ENCODE measurements at places on chromosomes 1 and 21.

GRCh38 chr1:9062021-9062471 lies 7.4 kb downstream of the SLC2A5 start:
- DNase-seq, result no peak

GRCh38 chr1:149936170-149936991 lies at the start of gene MTMR11:
Gene MTMR11 (minus strand): TSS chr1:149936879. CDS start chr1:149936647, 232 bp downstream.
- no peak for DNase-seq

GRCh38 chr21:17828223-17828622 lies 9.1 kb upstream of the C21orf91 start:
- no peak for DNase-seq

DNA sequence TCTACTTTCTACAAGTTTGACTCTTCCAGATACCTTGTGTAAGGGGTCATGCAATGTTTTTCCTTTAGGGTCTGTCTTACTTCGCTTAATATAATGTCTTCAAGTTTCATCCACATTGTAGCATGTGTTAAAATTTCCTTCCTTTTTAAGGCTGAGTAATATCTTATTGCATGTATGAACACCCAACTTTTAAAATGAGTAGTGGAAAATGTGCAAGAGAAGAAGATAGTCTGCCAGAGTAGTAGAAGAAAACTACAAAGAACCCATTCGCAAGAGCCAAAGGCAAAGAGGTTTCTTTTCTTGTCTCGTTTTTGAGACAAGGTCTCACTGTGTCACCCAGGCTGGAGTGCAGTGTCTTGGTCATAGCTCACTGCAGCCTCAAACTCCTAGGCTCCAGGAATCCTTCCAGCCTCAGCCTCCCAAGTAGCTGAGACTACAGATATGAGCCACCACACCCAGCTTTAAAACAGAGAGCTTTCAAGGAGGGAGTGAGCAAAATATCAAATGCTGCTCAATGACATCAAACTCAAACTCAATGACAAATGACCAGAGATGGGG lies 9.4 kb downstream of the IL23R start:
- no peak for DNase-seq

DNA sequence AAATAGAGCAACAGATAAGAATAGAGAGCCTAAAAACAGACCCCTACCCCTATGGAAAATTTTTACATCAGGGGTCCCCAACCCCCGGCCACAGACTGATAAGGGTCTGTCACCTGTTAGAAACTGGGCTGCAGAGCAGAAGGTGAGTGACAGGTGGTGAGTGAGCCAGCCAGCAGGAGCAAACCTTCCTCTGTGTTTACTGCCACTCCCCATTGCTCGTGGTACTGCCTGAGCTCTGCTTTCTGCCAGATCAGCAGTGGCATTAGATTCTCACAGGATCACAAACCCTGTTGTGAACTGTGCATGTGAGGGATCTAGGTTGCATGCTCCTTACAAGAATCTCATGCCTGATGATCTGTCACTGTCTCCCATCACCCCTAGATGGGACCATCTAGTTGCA lies 174.1 kb downstream of the FOXD2 start:
- DNase-seq, result no peak

- no peak for DNase-seq
Measured at GRCh38 chr1:113325022-113325421, 65.3 kb upstream of the MAGI3 start.

DNA sequence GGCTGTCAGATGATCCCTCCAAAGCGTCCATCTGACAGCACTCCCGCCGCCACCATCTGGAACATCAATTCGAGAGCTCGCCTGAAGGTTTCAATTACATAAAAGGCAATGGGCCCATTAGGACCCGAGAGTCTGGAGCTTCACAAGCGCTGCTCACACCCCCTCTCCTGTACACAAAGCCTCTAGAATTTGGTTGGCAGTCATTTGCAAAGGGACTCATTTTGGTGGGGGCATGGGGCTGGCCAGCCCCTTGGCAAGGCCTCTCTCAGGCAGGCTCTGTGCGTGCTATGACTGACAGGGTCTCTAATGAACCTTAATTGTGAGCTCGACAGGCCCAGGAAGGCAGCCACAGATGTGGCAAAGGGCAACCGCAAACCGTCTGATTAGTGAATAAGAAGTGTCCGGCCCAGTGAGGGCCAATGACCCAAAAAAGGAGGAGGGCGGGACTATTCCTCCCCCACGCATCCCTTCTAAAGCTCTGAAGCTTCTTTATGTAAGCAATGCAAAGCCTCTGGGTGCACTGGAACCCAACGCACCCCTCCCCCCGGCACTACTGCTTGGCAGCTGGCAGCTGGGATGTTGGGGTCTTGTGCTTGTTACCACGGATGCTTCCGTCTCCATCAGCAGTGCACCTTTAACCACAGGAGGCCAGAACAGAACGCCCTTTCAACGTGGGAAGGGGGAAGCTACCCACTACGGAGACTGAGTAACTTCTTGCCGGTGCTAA lies 79.4 kb downstream of the CAPZB start:
- DNase-seq, result no peak

- DNase-seq, result no peak
Measured at GRCh38 chr1:150528196-150528595, 12.6 kb downstream of the FALEC start.

GRCh38 chr1:226061841-226062557 lies 517 bp upstream of the H3-3A start:
- DNase-seq, result no peak

DNA sequence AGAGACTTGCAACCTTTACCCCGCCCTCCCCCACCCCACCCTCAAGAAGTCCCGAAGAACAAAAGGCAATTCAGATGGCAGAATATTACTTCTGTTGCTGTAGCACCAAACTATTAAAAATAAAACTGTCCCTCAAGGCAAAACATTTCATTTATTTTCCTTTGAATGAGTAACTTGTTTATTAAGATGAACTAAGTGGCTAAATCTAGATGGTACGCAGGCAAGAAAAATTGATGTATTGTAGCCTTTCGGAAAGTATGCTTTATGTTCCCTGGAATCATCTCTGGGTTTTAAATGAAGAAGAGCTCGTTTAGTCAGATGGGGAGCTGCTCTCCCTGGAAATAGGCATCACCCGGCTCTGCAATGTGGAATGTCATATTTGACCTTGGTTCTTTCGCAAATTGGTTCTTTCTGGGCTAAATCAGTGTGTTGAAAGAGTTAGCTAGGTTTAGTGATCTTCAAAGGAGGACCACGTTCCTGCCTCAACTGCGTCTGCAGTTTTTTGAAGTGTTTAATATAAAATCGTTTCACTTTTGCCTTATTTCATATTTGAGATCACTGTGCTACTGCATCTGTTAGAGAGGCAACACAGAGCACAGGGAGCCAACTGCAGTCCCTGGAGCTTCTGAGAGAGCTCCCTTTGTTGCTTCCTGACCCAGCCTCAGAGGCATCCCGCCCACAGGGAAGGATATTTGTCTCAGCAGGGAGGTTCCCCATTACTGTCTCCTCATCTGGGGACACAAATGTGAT lies 61.8 kb downstream of the KIF26B start:
- DNase-seq, result no peak

DNA sequence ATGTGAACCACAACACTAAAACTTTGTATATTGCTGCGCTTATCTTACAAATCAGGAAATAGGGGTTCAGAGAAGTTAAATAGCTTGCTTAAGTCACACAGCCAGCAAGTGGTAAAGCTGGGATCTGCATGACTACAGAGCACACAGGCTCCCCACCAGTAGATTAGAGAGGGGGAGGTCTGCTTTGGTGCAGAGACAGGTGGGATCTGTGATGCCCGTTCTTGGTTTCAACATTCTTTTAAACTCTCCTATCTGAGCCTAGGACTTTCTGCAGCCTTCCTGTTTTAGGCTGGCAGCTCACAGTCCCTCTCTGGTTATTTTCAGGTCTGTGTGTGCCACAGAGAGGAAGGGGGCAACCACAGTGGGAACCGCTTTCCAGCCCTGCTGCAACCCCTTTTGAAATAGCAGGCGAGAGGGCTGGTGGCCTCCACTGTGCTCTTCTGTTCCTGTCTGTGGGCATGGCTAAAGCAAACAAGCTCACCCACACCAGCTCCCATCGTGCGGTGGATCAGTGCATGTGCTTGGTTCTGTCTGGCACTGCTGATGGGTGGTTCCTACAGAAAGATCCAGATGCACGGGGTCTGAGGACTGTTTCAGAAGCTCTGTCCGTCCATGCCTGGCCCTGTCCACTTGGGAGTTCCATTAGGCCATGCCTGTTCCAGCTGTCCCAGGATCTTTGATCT lies 1.7 kb upstream of the IL6R start:
- DNase-seq, result no peak

- DNase-seq, result peak; percentile 75
Measured at GRCh38 chr1:165597883-165598675, 33.0 kb upstream of the MGST3 start.

DNA sequence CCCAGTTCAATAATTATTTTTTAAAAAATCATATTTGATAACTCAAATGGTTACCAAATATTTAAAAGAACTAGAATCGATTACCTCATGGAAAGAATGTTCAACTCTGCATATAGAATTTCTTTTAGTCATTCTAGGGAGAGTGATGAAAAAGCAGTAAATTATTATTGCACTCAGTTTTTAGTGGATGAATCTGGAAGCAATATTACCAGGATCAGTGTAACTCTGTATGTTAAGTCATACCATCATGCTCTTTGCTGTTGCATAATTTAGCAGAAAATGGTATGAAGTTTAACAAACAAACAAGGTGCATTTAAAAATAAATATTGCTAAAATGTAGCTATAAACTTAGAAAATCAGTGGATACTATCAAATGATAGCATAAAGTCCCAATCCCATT lies 46.1 kb upstream of the ARHGAP29 start:
- no peak for DNase-seq

- no peak for DNase-seq
Measured at GRCh38 chr1:240235521-240236288, 144.0 kb downstream of the FMN2 start.

DNA sequence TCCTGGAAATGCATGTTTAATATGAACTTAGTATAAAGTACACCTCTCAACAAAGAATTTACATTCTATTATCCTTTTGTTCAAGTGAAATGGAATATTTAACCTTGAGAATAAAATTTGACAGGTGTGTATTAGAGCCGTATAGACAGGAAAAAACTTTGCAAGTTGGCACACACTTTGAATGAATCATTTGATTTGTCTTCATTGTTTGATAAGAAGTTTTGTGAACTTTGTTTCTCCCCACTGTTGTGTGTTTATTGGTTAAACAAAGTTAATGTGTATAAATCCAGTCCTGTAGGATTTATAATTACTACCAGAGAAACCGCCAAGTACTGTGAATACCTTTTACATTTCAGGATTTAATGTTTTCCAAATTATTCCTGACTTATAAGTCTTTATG lies 2.0 kb downstream of the SYDE2 start:
- no peak for DNase-seq

GRCh38 chr1:45047032-45047431 lies 35.0 kb downstream of the UROD start:
- no peak for DNase-seq

DNA sequence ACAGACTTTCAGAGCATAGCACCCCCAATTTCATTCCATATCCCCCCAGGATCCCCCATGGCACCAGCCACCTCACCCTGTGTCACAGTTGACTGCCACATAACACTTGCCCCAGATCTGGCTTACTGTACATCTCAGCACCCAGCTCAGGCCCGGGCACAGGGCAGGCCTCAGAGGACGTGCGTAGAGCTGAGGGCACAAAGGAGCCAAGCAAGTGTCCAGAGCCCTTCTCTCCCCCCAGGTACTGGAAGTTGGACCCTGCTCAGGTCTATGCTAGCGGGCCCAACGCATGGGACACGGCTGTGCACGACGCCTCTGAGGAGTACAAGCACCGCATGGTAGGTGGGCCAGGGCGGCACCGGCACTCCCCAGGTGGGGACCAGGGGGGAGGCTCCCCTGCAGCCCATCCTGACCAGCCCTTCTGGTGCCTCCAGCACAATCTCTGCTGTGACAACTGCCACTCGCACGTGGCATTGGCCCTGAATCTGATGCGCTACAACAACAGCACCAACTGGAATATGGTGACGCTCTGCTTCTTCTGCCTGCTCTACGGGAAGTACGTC lies 8.0 kb upstream of the SYTL1 start:
- DNase-seq, result no peak

- DNase-seq, result no peak
Measured at GRCh38 chr1:155691992-155692528, 3.2 kb downstream of the DAP3 start.

- no peak for DNase-seq
Measured at GRCh38 chr21:39020751-39021477, 162.3 kb downstream of the PSMG1 start.

- no peak for DNase-seq
Measured at GRCh38 chr1:39898648-39899603, 2.8 kb downstream of the MYCL start.

GRCh38 chr21:36718951-36719501 lies 20.1 kb downstream of the SIM2 start:
- DNase-seq, result no peak

GRCh38 chr21:34984356-34985058 lies 64.6 kb downstream of the RUNX1 start:
- no peak for DNase-seq

- DNase-seq, result no peak
Measured at GRCh38 chr1:201279313-201279712, 4.0 kb upstream of the PKP1 start.

DNA sequence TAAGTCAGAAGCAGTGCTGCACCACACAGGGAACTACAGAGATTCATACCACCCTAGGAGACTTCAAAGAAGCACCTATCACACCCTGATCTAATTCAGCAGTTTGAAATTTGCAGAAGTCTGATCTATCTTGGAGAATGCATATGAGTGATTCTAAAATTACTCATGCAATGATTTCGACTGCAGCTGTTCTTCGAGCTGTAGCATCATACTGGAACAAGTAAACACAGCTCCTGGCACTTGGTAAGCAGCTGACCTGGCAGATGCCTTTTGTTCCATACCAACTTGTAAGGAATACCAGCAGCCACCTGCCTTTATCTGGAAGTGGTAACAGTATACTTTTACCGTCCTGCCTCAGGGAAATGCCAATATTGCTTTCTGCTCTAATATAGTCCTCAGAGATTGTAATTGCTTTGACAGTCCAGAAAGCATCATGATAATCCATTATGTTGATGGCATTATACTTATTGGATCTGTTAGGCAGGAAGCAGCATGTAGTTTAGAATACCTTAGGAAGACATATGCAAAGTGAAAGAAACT lies 25.7 kb downstream of the AADACL4 start:
- no peak for DNase-seq

- no peak for DNase-seq
Measured at GRCh38 chr1:23718482-23718881, 24.8 kb upstream of the ELOA start.

GRCh38 chr1:1273512-1274298 lies at the start of gene UBE2J2:
Gene UBE2J2 (minus strand): TSS chr1:1273854. CDS start chr1:1267992, 5,862 bp downstream.
- peak; percentile 88 for DNase-seq

GRCh38 chr1:61012341-61012761 lies 70.0 kb upstream of the NFIA start:
- no peak for DNase-seq

GRCh38 chr1:189899686-189900425 lies 577.8 kb downstream of the BRINP3 start:
- no peak for DNase-seq

- DNase-seq, result no peak
Measured at GRCh38 chr1:93769777-93770176, 88.1 kb upstream of the BCAR3 start.

- no peak for DNase-seq
Measured at GRCh38 chr1:2547210-2548067, 8.7 kb upstream of the TNFRSF14 start.
